NAMALWA (cell line): ENCODE measurements at places on chromosomes 5 and 9.

- DNase-seq: no peak
Observed at GRCh38 chr9:136673088-136673974, 10.6 kb downstream of the EGFL7 start.

DNA sequence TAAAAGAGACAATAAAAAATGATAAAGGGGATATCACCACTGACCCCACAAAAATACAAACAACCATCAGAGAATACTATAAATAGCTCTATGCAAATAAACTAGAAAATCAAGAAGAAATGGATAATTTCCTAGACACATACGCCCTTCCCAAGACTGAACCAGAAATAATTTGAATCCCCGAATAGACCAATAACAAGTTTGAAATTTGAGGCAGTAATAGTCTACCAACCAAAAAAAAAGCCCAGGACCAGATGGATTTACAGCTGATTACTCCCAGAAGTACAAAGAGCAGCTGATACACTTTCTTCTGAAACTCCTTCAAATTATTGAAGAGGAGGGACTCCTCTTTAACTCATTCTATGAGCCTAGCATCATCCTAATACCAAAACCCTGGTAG lies 128.1 kb downstream of the DMRTA1 start:
- DNase-seq: no peak

GRCh38 chr5:119022017-119022745 lies 33.8 kb upstream of the DTWD2 start:
- DNase-seq: peak; percentile 74

DNA sequence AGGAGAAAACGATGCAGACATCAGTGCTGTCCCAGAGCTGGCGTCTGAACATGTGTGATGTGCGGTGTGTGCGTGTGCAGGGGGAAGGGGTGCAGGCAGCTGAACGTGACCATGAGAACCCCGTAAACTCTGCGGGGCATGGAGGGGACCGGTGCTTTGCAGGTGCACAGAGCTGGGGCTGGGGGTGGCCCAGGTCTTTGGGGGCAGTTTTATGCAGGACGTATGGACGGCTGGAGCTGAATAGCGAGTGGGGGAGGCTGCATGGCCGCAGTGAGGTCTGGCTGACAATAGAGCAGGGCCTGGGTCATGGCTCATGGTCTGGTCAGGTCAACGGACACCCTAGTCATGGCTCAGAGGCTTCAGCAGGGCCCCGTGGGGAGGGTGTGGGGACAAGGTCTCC lies 3.3 kb upstream of the EXOC3 start:
- no peak for DNase-seq

DNA sequence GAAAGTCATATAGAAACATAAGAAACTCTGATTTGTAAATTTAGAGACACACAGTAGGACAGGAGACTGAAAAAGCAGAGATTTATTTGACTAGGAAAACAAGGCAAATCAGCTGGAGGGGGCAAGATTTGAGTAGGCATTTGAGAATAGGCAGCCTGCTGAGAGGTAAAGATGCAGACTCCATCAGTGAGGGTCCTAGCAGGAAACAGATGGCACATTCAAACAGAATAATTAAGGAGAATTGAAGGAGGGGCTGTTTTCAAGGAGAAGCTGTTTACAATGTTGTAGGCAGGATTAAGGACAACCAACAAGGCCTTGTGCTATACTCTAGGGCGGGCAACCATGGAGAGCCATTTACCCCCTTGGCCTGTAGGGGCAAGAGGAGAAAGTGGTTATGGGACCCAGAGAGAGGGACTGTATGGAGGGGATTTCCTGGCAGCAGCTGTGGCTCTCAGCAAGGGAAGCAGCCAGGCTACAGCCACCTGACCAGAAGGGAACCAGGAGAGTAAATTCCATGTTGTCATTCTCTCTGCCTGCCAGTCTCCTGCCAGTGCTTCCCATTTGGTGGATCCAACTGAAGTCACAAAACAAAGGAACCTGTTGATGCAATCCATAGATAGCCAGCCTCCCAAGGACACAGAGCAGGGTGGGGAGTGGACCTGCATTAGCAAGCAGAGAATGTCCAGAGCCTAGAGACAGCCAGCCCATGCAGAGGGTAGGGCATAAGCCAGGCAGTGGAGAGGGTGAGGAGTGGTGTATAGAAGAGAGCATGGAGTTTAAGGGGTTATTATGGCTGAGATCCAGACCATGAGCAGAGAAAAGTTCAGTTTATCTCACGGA lies 38.2 kb downstream of the PAPPA start:
- DNase-seq: peak; percentile 1

GRCh38 chr5:128427921-128428320 lies 110.1 kb downstream of the FBN2 start:
- DNase-seq: no peak

DNA sequence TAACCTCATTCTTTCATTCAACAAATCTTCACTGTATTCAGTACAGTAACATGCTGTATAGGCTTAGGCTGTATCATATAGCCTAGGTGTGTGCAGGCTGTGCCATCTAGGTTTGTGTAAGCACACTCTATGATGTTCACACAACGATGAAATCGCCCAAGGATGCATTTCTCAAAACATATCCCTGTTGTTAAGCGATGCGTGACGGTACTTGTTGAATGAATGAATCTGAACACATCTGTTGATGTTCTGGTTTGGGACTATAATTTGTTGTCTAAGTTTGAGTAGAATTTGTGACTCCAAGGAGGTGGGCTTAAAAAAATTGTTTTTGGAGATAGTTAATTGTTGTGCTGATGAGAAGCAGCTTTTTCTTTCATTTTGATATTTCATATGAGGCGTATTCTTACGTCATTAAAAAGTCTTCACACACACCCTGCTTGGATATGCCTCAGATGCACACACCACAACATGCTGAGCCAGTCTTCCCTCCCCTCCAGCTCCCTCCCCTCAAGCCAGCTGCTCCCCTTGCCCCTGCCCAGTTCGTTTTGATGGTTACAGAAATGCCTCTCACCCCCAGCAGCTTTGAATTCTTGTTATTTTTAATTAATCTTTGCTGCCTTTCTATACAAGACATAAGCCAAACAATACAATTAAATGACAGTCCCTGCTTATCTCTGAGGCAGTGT lies 5.5 kb upstream of the PSAT1 start:
- no peak for DNase-seq

DNA sequence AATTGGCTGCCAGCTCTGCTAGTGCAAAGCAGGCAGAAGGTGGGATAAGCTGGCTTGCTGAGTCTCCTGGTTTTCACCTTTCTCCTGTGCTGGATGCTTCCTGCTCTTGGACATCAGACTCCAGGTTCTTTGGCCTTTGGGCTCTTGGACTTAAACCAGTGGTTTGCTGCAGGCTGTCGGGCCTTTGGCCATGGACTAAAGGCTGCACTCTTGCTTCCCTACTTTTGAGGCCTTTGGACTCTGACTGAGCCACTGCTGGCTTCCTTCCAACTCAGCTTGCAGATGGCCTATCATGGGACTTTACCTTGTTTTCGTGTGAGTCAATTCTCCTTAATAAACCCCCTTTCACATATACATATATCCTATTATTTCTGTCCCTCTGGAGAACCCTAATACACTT lies 1293.9 kb upstream of the CDH6 start:
- DNase-seq: no peak

DNA sequence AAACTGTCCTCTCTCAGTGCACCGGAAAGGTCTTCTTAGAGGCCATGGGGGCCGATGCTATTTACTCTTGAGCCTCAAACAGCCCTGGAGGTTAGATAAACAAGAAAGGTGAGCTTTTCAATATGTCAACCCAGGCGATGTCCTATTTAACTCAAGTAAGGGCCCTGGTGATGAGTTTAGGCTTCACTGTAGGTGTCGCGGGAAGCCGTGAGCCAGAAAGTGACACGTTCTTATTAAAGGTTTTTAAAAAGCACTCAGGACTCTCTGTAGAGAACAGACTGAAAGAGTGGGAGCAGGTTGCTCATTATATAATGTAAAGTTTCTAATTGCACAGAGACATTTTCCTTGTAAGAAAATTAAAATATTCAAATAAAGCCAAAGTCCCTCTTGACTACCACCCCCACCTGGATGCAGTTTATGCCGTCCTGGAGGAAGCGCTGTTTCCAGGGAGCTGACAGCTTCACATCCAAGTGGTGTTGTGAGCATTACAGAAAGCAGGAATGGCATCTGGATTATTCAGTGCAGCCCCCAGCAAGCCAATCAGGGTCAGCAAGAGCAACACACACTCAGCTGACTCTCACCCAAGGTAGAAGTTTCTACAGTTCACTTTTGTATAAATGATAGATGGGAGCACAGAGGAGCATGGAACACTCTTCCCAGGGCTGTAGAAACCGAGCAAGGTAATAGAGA lies 280.3 kb downstream of the DRD1 start:
- DNase-seq: no peak

GRCh38 chr9:121725008-121725775 lies 73.8 kb downstream of the DAB2IP start:
- DNase-seq: no peak

GRCh38 chr9:14608540-14608939 lies 84.7 kb downstream of the ZDHHC21 start:
- no peak for DNase-seq

- DNase-seq: no peak
Observed at GRCh38 chr5:73140801-73141200, 20.4 kb downstream of the TMEM171 start.

GRCh38 chr5:24397601-24398000 lies 247.2 kb downstream of the CDH10 start:
- no peak for DNase-seq

DNA sequence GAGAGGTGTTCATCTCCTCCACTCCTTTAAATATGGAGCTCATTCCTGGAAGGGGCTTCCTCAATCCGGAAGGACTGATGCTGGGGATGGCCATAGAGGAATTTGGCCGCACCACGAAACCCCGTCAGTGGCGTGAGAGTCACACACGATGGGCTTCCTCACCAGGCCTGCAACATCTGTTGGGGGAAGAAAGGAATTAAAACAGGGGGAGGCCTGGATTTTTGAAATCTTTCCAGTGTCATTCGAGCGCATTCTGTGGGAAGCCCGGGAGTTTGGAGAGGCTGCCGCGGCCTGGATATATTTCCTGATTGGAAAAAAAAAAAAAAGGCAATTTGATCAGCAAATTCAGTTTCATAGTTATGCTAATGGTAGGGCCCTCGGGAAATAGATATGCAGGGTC lies 76.3 kb upstream of the ORM1 start:
- DNase-seq: no peak

- no peak for DNase-seq
Observed at GRCh38 chr5:27125856-27126255, 87.5 kb upstream of the CDH9 start.

DNA sequence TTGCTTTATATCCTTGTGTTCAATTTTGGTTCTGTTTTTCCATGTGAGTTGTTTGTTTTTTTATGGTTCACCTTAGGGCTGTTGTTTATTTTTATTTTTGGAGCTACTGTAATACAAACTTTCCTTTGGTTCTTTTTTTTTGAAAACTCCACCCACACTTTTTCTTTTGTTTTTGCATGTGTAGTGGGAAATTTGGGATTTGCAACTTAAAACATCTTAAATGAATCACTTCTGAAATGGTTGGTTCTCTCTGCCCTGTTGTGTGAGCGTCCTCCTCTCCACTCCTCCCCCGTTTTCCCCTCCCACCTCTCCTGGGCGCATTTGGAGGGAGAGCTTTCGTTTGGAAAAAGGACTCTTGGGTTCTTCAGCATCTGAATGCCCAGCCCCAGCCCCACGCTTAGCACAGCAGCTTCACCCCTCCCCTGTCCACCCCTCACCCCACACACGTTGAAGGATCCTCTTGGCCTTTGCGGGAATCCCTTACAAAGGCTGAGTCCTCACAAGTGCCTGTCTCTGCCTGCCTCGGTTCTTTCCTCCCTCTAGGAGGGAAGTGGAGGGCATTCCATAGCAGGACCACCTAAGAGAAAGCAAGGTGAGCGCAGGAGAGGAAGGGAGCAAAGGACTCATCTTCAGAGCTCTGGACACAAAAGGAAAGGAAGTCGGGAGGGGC lies 67.2 kb downstream of the DMRT1 start:
- no peak for DNase-seq

DNA sequence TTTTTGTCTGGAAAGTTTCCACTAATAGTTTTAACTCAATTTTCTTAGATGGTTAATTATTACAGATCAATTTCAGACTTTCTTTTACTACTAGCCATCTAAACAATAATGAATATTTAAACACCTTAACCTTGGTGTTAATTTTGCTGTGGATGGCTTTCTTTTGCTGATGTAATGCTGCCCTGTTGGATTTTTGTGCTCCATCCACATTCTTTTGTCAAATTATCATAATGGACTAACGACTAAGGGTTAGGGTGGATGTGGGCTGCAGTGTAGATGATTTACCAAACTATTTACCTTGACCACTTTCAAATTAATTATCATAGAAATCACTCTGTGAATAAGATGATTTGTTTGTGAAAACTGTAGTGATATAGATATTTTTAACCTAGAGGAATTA lies 15.6 kb upstream of the TMEM38B start:
- DNase-seq: no peak

DNA sequence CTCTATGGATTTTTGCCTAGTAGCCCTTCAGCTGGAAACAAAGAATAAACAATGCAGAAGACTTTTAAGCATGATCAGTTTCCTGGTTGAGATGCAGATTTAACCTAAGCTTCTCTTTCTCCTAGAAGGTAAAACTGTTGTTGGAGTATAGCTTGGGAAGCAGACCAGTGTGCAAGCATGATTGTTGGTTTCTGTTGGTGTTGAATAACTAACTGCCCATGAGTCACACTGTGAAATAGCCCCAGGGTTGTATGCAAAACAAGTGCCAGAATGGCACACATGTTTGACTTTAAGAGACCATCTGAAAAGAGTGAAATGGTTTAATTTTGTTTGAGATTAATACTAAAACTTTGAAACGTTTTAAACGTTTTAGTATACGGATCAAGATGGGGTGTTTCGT lies 227.1 kb downstream of the ARHGEF28 start:
- no peak for DNase-seq

DNA sequence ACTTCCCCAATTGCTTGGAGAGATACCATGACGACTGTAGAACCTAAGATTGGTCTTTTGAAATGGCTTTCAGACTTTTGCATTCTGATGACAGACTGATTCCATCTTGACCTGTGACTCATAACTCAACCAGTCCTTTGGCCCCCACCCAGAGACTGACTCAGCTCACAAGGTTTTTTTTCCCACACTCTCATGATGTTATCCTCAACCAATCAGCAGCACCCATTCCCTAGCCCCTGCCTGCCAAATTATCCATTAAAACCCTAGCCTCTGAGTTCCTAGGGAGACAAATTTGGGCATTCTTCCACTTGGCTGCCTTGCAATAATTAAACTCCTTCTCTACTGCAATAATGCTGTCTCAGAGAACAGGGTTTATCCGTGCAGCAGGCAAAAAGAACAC lies 1263.3 kb upstream of the CDH9 start:
- DNase-seq: no peak

DNA sequence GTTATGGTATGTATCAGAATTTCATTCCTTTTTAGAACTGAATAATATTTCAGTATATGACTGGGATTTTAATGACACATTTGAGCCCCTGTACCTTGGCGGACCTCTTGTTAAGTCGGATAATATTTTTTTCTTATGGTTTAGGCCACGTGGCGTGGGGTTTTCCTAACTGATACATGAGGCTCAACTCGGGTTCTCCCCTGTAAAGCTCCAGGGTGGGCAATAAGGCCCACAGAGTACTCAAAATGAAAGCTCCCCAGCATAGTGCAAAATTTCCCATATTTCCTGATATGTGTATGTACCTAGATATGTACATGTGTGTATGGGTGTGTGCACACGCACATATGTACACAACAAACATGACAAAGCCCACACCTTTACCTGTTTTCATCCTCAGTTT lies 24.5 kb downstream of the TICAM2 start:
- DNase-seq: no peak
